ENCODE measurements at places on chromosomes 5 and 9. TPM values are rescaled to one million over a fixed set of nuclear protein-coding genes. Genes with fewer than 3 reads are reported as not detected.

DNA sequence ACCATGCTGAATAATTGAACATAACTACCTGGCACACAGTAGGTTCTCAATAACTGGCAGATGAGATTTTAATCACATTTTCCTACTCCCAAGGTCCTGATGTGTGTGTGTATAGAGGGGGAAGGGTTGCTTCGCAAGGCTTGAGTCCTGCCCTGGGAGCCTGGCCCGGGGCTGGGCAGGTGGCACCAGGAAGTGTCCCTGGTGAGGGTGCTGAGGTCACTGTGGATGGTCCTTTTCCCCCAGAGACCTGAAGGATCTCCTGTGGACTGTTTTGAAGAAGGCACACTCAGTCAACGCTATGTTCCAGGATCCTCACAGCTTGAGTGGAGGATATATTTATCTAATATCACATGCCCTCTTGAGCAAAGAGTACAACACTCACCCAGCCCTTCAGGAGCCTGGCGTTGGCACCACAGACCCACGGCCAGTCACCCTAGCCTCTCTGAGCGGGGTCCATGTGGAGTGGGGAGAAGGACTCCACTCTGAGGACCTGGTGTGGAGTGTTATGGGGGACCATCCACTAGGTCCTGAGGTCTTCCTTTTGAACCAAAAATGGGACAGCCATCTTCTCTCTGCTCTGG lies 177.8 kb downstream of the GABBR2 start:
- H3K27ac ChIP-seq: no peak overlapping the region
- no peaks in the 10 kb centered on the region for H3K4me1 ChIP-seq
- no peaks in the 10 kb centered on the region for H3K36me3 ChIP-seq
- DNase-seq: no peak
- no peaks in the 10 kb centered on the region for H3K27me3 ChIP-seq

- peaks cover 53% of the 10 kb centered on the region for H3K4me1 ChIP-seq
- no peak overlapping the region for H3K27ac ChIP-seq
- no peaks in the 10 kb centered on the region for H3K27me3 ChIP-seq
- DNase-seq: no peak
- H3K36me3 ChIP-seq: no peaks in the 10 kb centered on the region
Observed at GRCh38 chr5:181185560-181185959, 19.4 kb downstream of the TRIM7 start.

DNA sequence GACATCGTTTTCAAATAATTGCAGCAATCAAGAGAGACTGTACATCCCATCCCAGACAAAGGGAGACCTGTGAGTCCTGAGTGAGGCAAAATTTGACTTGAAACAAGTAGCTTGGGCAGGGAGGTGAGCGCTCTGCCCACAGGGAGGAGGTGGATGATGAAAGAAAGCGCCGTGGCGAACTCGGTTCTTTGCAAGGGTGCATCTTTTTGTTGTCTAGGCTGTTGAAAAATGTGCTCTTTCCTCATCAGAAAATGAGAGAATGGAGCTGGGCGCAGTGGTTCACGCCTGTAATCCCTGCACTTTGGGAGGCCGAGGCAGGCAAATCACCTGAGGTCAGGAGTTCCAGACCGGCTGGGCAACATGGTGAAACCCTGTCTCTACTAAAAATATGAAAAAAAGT lies 150.5 kb downstream of the GAPVD1 start:
- H3K36me3 ChIP-seq: no peaks in the 10 kb centered on the region
- no peak overlapping the region for H3K4me3 ChIP-seq
- H3K4me1 ChIP-seq: peaks cover 15% of the 10 kb centered on the region
- H3K27me3 ChIP-seq: no peaks in the 10 kb centered on the region
- no peak for DNase-seq

LCN2 gene
- total RNA-seq: 9.2 TPM

- H3K27ac ChIP-seq: no peak overlapping the region
- H3K4me3 ChIP-seq: no peak overlapping the region
- no peaks in the 10 kb centered on the region for H3K4me1 ChIP-seq
- no peak for DNase-seq
- H3K36me3 ChIP-seq: no peaks in the 10 kb centered on the region
- no peaks in the 10 kb centered on the region for H3K27me3 ChIP-seq
Observed at GRCh38 chr5:97192580-97193354, 9.7 kb upstream of the RIOK2 start.

EPB41L4B gene
- 8.1 TPM for total RNA-seq

DNA sequence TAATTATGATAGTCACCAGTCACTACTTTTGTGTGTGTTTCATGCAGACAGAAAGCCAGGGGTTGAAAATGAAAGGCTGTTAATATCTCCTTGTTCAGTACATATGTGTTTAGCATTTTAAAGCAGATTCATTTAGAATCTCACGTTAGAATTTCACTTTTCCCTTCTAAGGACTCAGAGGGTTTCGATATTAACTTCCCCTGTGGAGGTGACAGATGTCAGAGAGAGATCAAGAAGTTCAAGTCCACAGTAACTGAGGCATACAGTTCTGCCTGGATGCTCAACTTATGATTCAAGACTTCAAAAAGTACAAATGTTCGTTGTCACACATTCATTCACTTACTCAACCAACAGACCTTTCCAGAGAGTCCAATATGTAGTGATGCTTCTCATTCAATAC lies 251.1 kb downstream of the EBF1 start:
- no peak for DNase-seq
- H3K27me3 ChIP-seq: peaks cover 4% of the 10 kb centered on the region
- H3K4me1 ChIP-seq: no peaks in the 10 kb centered on the region

- H3K4me3 ChIP-seq: no peak overlapping the region
- DNase-seq: no peak
- no peaks in the 10 kb centered on the region for H3K27me3 ChIP-seq
- H3K4me1 ChIP-seq: no peaks in the 10 kb centered on the region
- H3K36me3 ChIP-seq: no peaks in the 10 kb centered on the region
Observed at GRCh38 chr5:95087816-95088317, 197.0 kb downstream of the MCTP1 start.

MAMDC2 gene
- 1.2 TPM for total RNA-seq

All from HCT116 (cell line).